A375 (cell line): ENCODE measurements at places on chromosomes 4 and X. TPM values are rescaled to one million over a fixed set of nuclear protein-coding genes. Genes with fewer than 3 reads are reported as not detected.

Gene MAGEA12
- total RNA-seq, result 115 and 120 TPM in 2 replicates

Gene BMP15
- total RNA-seq, result not detected in 2 replicates

Gene TEX13C
- total RNA-seq, result not detected in 2 replicates

Gene GRPEL1
- 136 and 147 TPM in 2 replicates for total RNA-seq

Gene NDUFC1
- 62.3 and 68.9 TPM in 2 replicates for total RNA-seq

Gene FATE1
- total RNA-seq, result not detected in 2 replicates

Gene RXFP1
- not detected in 2 replicates for total RNA-seq

Gene USP17L17
- not detected in 2 replicates for total RNA-seq

Gene ERCC6L
- total RNA-seq, result 5.2 and 7.0 TPM in 2 replicates

Gene GRIA3
- total RNA-seq, result not detected in 2 replicates
